ENCODE measurements at places on chromosomes 11 and 22.
A peak's percentile ranks its signal among the peaks of the same experiment; 100 is the strongest.

GRCh38 chr11:122682464-122682863, 26.9 kb downstream of the UBASH3B start:
- no peak for DNase-seq

DNA sequence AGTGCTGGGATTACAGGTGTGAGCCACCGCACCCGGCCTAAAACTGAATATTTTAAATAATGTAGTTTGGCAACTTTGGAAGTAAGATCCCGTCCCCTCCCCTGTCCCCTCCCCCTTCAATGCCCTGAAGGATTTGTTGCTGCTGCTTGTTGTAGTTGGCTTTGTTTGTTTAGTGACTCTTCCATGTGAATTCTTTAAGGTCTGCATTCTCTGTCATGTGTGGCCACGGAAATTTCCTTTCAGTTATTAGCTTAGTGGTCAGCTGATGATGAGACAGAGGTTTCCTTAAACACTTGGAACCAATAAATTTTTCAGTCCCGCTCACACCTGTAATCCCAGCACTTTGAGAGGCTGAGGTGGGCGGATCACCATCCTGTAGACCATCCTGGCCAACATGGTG, 109.9 kb downstream of the MPPED1 start:
- DNase-seq, result no peak

- DNase-seq, result peak; percentile 43
These were observed 107.0 kb upstream of the SESN3 start for GRCh38 chr11:95337972-95338429.

DNA sequence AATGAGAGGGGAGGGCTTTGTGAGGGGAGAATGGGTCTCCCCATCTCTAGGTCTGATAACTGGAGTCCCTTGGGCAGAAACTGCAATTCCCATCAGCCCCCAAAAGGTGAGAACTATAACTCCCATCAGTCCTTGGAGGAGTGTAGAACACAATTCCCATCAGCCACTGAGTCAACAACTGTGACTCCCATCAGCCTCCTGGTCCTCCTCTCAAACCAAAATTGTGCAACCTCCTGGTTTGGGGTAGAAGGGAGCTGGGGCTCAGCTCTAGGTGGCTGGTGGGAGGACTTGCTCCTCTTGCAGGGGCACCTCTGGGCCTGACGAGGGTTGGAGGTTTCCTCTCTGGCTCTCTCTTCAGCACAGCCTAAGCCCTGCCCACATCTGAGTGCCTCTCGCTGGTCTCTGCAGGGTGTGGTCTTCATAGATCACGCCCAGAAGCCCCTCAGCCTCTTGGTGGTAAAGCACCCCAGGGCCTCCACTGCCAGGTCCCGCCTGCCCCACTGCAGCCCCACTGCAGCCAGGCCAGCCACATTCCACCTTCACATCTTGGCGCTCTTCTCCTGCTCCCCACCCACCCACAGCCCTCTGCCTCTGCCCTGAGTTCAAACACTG, 18.5 kb downstream of the SLC22A12 start:
- no peak for DNase-seq

DNA sequence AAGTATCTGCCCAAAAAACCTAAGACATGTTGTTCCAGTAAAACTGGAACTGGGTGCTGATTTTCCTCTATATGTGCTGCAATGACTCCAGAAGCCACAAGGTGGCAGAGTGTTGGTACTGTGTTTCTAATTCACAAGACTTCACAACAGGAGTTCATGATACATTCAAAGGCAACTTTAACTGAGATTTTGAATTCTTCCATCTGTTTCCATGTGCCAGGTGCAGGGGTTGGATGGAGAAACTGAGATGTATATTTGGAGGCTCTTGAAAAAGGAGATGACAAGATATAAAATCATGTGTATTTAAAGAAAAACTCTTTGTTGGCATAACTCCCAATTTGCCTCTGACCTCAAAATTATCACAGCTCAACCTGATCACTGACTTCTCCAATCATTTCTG, 1098.6 kb upstream of the CCDC90B start:
- DNase-seq, result peak; percentile 65

- peak; percentile 76 for DNase-seq
These were observed 22.8 kb downstream of the ARRB1 start for GRCh38 chr11:75328426-75329277.

GRCh38 chr11:37946155-37946766, 1348.2 kb upstream of the RAG2 start:
- DNase-seq, result peak; percentile 60

GRCh38 chr11:32113200-32113919, 22.5 kb downstream of the RCN1 start:
- no peak for DNase-seq

- no peak for DNase-seq
These were observed 11.1 kb downstream of the CASP4 start for GRCh38 chr11:104957280-104957679.

- DNase-seq, result no peak
These were observed 699.1 kb downstream of the FAM181B start for GRCh38 chr11:82034527-82034926.

Measured in neural progenitor cell (in vitro differentiated cells).